ENCODE measurements at places on chromosomes 4 and X. TPM values are rescaled to one million over a fixed set of nuclear protein-coding genes. Genes with fewer than 3 reads are reported as not detected.

PLP2 gene
- 307 TPM for total RNA-seq

ABLIM2 gene
- 0.38 TPM for total RNA-seq

CSAG3 gene
- not detected for total RNA-seq

MTMR8 gene
- total RNA-seq = 0.40 TPM

NFKB1 gene
- 26.0 TPM for total RNA-seq

SPARCL1 gene
- not detected for total RNA-seq

CHST7 gene
- total RNA-seq = 10.5 TPM

SPANXN4 gene
- not detected for total RNA-seq

RNF150 gene
- 0.26 TPM for total RNA-seq

ZIC3 gene
- total RNA-seq = not detected

TRIML2 gene
- total RNA-seq = 89.8 TPM

CT45A5 gene
- total RNA-seq = 0.05 TPM

TAF7L gene
- total RNA-seq = not detected

GAGE13 gene
- total RNA-seq = not detected

RAB9B gene
- not detected for total RNA-seq

SPOCK3 gene
- 0.18 TPM for total RNA-seq

MGST2 gene
- total RNA-seq = 53.0 TPM

TASL gene
- not detected for total RNA-seq

CFI gene
- total RNA-seq = 0.61 TPM

IL9R gene
- 0.08 TPM for total RNA-seq

EFHC2 gene
- 0.31 TPM for total RNA-seq

TRIM61 gene
- not detected for total RNA-seq

AADAT gene
- 8.7 TPM for total RNA-seq

TLR8 gene
- not detected for total RNA-seq

TMEM35A gene
- total RNA-seq = not detected

RXFP1 gene
- not detected for total RNA-seq

FGD1 gene
- total RNA-seq = 6.8 TPM

GPR119 gene
- not detected for total RNA-seq

CCDC120 gene
- total RNA-seq = 4.5 TPM

VCX3A gene
- not detected for total RNA-seq

XAGE1A gene
- total RNA-seq = 33.2 TPM

FAM47A gene
- not detected for total RNA-seq

PAGE2 gene
- not detected for total RNA-seq

CPLX1 gene
- 0.57 TPM for total RNA-seq

CXorf65 gene
- total RNA-seq = not detected

EGFL6 gene
- not detected for total RNA-seq

NAA11 gene
- total RNA-seq = not detected

CDS1 gene
- 0.82 TPM for total RNA-seq

MAGEB17 gene
- not detected for total RNA-seq

SYP gene
- total RNA-seq = 3.1 TPM

SLITRK4 gene
- not detected for total RNA-seq

Measured in A549 treated with CpdA at 1 μM for 4 hours (cell line).